Stimulated activated CD4-positive, alpha-beta T cell treated with anti-CD3 and anti-CD28 coated beads, TNF-alpha, amount 100 ng/mL, for 1 hour (primary cell): ENCODE measurements at places on chromosomes 2 and 18.

- DNase-seq = no peak
These were observed 29.3 kb downstream of the COX7A2L start for GRCh38 chr2:42331569-42332284.

DNA sequence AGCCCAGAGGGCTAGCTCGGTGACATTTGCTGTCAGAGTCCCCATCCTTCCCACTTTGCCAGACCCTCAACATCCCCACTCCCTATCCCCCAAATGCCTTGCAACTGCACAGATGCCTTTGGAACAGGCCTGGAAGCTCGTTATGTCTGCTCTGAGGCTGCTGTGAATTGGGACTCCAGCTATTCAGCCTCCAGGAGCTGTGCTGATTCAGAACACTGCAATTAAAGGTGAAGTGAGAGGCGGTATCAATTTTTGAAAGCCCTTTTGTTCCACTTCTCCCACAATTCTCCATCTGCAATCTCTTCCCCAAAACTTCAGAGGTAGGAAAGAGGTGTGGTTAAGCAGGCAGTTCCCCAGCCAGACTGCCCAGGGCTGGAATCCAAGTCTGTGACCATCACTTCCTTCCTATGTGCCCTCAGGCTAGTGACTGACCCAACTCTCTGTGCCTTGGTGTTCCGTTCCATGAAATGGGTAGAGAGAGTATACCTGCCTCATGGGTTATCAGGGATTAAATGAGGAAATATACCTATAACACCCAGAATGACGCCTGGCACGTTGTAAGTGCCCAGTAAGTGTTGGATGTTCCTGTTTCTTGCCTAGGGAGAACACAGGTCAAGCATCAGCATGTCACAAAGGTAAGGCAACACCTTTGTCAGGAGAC, 17.5 kb downstream of the NOSTRIN start:
- DNase-seq = no peak

DNA sequence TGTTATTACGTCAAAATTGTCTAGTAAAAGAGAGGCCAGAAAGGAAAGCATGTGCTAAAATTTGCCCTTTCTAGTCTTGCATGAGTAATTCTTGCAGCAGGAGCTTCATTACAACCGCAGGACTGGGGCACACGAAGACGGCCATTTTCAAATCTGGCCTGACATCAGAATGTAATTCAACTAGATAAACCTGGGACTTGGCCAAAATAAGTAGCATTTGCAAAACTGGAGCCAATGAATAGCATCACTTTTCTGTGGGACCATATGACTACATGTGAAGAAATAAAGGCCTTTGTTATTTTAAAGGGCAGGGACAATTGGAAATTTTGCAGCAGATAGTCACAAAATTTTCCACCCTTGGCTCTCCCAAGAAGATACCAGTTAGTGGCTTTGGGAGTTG, 3.0 kb upstream of the FZD7 start:
- DNase-seq = no peak

DNA sequence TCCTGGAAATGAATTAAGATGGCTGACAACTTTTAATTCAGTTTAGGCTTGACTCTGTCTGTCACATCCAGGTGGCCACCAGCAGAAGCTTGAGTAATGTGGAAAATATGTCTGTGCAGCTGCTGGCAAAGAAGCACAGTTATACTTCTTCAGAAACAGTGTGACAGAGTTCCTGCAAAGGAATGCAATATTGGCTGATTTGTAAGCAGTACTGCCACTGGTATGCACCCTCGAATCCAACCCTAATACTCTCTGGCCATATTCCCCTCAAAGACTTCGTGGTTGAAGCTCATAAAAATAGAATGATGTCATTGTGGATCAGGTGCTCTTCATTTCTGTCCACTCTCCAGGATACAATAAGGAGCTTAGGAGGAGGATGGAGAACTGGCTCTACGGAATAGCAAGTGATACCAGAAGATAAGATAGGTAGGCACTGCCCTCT, 86.2 kb downstream of the METTL8 start:
- no peak for DNase-seq

DNA sequence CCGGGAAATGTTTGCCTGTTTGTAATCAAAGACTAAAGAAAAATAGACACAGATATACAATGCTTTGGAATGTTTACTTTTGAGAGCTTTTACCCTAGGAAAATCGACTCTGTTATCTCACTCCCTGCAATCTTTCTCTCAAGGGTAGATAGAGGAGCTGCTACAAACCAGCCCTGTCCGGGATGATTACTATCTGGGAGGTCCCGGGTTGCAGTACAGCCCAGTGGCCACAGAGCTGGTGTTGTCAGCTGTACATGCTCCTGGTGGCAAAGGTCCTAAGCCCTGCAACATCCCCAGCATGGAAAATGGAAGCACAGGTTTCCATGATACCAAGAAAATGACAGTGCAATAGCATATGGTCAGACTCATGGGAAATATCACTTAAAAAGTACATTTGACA, 570.5 kb upstream of the SOX11 start:
- DNase-seq = no peak

- no peak for DNase-seq
These were observed 835.1 kb downstream of the TSN start for GRCh38 chr2:122590524-122590923.

DNA sequence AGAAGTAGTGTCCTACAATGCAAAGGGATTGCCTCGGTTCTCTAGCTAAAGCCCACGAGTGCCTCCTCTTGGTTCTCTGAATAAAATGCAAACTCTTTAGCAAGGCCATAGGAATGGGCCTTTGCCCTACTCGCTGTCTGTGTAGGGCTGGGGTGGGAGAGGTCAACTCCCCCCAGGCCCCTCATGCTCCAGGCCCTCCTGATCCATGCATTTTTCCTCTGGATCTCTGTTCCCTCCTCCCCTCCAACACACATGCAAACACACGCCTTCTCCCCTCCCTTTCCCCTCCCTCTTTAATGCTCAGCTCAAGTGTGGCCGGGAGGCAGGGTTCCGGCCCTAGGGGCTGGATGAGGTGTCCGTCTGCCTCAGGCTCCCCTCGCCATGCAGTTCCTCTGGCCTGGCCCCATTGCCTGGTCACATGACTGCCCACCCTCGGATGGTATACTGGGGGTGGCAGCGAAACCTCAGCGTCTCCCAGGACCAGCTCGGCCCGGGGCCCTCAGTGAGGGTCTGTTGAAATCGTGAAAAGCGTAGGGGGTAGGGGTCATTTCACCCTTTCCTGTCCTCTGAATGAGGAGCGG, 14.9 kb upstream of the KLF11 start:
- no peak for DNase-seq

DNA sequence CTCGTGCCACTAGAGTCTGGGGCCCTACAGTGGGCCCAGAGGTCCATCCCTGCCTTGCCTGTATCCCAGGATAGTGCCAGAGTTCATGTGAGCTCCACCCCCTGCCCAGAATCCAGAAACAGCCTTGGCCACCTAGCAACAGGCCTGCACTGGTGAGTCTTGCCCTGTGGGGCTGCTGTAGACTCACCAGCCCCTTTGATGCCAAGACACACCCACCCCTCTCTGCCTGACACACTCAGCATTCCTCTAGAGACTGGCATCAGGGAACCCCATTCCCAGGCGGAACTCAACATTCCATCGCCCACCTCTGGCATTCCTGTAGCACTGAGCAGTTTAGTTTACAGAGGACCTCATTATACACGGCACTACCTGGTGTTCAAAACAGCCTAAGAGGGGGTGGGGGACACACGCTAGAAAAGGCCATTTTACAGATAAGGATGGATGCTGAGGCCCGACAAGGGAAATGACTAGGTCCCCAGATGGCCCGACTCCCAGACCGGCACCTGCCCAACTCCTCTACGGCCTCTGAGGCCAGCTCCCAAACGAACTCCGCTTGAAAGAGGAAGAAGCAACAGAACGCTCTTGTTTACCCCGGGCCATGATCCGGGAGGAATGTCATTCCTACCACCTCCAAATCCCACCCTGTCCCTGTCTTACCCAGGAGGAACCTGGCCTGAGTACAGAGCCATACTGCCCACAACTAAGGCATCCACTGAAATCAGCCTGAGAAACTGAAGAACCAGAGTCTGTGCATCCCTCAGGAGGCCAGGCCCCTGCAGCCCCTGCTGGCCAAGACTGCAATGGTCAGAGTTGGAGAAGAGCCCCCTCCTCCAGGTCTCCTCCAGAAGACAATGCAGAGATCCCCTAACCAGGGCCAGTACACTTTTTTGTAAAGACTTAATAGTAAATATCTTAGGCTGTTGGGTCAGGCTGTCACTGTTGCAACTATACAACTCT, 180.2 kb downstream of the TNS1 start:
- no peak for DNase-seq

DNA sequence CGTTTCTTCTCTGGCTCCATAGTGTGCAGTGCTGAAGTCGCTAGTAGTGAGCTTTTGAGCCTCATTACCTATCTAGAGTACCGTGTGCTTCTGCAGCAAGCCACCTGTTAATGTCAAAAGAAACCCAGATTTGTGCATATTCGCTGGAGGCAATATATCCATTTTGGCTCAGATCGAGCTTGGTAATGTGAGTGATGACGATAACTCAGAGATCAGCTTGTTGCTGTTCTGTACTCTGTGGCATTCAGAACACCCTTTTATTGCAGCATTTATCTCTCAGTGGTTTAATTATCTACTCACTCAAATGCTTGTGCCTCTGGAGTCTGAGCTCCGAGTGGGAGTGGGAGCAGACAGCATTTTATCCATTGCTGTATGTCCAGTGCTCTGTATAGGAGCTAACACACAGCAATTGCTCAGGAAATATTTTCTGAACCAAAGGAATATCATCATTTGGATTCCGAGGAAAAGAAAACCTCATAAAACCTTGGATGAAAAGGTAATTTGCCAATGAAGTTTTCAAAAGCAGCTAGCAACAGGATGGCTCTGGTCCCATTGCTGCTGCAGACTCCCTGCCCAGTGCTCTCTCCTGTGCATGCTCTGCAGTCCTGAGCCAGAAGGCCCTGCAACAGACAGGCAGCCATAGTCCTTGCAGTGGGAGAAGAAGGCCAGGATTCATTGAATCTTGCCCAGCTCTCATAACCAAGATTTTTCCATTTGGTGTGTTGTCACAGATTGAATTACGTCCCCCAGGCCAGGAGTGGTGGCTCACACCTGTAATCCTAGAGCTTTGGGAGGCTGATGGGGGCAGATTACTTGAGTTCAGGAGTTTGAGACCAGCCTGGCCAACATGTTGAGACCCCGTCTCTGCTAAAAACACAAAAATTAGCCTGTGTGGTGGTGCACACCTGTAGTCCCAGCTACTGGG, 183.8 kb downstream of the MYCN start:
- DNase-seq = no peak

DNA sequence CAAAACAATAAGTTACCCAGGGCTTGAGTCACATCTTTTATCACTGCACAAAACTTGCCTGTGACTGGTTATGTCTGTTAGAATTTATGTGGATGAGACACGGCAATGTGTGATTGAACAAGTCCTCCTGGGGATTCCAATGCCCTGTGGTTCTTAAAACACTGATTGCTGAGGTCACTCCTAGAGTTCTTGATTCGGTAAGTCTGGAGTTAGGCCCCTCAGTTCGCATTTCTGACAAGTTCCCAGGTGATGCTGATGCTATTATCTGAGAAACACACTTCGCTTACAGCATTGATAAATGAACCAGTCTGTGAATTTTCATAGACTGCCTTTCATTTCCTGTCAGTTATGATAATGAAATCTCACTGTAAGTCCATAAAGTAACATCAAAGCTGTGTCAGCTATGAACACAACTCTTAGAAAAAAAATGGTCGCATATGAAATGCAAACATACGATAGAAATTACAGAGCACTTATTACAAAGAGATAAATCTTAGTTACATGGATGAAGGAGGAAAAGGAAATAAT, 214.0 kb downstream of the DLGAP1 start:
- DNase-seq = no peak

- DNase-seq = no peak
These were observed 423.4 kb downstream of the ZEB2 start for GRCh38 chr2:144096531-144096930.

DNA sequence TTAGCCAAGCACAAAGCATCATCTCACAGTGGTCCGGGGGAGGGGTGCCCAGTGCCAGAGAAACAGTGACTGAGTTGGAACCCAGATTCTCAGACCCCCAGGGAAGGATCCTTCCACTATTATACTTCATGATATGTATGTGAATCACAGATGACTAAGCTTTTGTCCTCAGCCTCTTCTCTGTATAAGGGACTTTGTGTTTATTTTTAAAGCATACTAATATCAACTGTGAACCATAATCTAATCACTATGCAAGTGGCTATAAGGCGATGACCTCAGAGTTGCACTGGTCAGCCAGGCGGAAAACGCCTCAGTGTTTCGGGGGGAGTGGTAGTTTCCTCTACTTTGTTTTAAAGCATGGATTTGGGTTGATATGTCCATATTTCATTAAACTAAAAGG, 160.4 kb upstream of the TMEM200C start:
- no peak for DNase-seq

GRCh38 chr2:65786007-65786717, 353.8 kb upstream of the SPRED2 start:
- no peak for DNase-seq
